ENCODE measurements at places on chromosomes 3 and 15.

DNA sequence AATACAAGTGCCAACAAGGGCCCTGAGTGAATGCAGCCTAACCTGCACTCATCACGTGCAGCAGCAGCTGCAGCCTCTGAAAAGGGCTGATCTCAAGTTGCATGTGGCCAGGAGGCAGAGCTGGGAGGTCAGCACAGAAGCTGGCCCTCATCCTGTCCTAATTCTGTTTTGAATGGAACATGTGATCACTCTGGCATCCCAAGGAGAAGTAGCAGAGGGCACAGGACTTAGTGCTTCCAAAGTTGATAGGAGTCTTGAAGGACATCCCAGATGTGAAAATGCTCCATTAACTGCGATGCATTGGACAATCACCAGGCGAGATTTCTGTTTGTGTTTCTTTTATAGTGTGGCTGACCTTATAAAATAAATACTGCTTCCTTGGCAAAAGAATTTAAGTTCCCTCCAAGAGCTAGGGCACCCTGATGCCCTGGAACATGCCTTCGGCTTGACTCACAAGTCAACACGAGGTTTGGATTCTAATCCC is 31.6 kb upstream of the STAG1 start:
- no peak for DNase-seq

DNA sequence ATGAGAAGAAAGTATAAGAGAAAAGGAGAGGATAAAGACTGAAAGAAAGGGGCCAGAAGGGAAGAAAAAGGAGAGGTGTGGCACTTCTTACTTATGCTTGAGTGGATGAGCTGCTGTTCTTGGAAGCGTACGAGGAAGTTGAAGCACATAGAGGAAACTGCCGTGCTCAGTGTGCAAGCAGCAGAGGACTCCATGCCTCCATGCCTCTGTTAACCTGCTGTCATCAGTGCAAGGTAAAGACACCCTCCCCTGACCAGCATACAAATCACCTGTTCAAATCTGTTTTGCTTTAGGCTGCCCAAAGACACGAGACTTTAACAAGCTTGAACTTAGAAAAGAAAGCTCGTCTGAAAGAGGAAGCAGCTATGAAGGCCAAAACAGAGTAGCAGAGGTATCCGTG is 6.4 kb downstream of the WDR5B start:
- DNase-seq, result no peak

DNA sequence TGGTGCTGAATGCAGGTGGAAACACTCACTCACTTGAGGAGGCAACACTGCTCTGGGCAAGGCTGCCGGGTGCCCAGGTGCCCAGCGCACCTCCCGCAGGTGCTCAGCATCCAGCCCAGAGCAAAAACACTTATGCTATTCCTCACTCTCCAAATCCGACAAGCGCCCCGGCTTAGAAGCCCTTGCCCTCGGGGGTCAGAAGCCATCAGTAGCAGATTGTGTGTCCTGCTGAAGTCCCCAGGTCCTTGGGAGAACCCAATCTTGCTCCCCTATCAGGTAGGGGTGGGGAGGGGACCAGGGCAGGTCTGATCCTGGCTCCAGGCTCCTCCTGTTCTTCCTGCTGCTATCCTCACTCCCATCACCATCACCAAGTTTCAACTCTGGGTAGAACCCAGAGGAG is 46.7 kb downstream of the TLE3 start:
- no peak for DNase-seq

- DNase-seq, result no peak
Observed at GRCh38 chr3:52437326-52438103, 7.4 kb downstream of the SEMA3G start.

DNA sequence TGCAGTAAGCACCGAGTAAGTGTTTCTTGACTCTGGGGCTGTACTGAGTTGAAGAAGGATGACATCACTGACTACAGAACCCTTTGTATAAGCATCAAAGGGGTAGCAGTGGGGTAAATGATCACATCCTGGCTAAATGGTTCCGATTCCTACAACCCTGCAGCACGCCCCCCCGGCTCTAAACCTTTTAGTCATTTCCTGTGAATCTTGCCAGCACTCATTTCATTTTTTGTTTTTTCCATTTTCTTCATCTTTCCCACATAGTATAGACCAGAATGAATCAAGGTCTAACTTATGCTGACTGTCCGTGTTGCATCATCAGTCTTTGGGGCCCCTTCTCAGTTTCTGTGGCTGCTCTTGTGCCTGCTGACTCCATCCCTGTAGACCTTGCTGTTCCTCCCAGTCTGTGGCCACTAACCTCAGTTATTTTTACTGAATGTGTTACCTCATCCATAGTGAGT is 383.1 kb upstream of the TPRG1 start:
- peak; percentile 21 for DNase-seq

DNA sequence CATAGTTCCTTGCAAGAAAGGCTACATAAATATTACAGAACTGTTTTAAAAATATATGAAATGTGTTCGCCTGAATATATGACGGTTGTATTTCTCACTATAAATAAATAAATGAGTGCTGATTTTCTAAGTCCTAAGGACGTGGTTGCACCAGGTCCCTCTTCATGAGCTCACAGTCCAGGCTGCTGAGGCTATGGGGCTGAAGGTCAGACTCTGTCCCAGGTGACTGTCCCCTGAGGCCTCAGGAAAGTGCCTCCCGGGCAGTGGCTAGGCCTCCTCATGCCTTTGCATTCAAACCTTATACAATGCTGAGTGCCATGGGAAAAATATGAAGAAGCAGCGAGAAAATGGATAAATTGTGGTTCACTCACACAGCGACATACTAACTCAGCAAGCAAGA is 43.5 kb upstream of the SSR3 start:
- no peak for DNase-seq

DNA sequence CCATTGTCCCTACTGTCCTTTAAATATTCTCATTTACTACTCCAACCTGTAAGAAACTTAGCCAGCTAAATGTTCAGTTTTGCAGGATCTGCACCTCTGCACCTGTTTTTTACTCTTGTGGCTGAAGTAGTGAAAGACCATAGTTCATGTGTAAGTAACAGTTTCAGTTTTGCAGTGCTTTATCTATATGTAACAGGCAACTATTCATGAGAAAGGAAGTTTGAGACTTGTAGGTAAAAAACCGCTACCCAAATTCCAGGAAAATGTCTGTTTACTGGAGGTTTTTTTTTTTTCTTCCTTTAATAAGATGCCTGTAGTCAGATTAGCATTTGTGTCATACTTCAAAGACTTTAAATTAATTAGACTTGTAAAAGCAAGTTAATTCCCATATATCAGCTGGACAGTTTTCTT is 25.4 kb upstream of the MBNL1 start:
- no peak for DNase-seq

GRCh38 chr3:54949491-54950044 is 21.7 kb upstream of the LRTM1 start:
- DNase-seq, result no peak

GRCh38 chr3:43389388-43390254 is 103.3 kb downstream of the SNRK start:
- peak; percentile 56 for DNase-seq

DNA sequence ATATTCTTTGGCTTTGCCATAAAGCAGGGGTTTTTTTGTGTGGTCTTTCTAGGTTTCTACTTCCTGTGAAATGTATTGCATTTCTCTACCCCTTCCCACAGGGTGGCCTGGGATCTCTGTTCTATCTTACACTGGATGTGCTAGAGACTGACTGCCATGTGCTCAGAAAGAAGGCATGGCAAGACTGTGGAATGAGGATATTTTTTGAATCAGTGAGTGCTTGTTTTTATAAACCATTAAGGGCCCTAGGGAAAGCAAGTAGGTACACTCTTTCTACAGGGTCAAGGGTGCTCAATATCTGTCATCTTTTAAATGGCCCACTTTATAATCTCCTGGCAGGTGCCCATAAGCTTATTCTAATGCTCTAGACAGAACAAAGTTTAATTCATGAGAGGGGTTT is 730 bp downstream of the FETUB start:
- DNase-seq, result no peak

GRCh38 chr3:134235577-134236076 is 15.0 kb downstream of the RYK start:
- no peak for DNase-seq

DNA sequence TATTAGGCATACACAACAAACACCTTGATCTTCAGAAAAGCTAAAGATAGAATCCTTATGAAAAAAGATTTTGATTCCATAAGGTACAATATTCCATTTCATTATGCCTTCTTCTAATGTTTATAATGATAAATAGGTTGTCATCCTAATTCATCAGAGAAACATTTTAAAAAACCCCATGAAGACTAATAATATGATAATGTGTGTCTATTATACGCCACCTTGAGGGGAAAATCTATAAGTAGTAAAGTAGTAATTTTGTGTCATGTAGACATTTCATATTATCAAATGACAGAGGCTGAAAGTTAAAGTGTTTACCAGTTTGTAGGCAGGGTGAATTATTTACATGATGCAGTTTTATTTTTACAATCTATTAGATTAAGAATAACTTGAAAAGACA is 524.3 kb downstream of the GBE1 start:
- no peak for DNase-seq

DNA sequence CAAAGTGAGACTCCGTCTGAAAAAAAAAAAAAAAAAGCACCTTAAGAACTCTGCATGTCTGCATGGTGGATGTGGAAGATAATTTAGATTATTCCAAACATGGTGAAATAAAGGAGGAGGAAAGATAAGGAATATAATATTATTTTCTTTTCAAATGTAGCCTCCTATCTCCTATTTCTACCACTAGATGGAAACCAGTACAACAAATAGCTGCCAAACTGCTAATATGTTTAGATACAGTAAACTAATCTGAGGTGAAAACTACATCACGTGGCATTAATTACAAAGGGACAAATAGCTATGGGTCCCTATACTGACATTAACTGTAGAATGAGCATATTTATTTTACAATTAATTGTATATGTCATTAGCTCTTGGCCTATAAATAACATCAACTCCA is 197.8 kb downstream of the TBC1D5 start:
- no peak for DNase-seq

- no peak for DNase-seq
Observed at GRCh38 chr3:178369811-178370210, 166.4 kb upstream of the KCNMB2 start.

DNA sequence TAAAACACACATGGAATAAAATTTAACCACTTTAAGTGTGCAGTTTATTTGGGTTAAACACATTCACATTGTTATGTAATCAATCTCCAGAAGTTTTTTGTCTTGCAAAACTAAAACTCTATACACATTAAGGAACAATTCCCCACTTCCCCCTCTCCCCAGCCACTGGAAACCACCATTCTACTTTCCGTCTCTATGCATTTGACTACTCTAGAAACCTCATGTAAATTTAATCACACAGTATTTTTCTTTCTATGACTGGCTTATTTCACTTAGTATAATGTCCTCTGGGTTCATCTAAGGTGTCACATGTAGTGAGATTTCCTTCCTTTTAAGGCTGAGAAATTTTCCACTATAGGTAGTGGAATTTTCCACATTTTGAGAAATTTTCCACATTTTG is 568.7 kb upstream of the UBE2E2 start:
- no peak for DNase-seq

GRCh38 chr3:94524102-94524919 is 461.4 kb downstream of the NSUN3 start:
- no peak for DNase-seq

GRCh38 chr3:180414157-180414556 is 187.8 kb upstream of the TTC14 start:
- no peak for DNase-seq

DNA sequence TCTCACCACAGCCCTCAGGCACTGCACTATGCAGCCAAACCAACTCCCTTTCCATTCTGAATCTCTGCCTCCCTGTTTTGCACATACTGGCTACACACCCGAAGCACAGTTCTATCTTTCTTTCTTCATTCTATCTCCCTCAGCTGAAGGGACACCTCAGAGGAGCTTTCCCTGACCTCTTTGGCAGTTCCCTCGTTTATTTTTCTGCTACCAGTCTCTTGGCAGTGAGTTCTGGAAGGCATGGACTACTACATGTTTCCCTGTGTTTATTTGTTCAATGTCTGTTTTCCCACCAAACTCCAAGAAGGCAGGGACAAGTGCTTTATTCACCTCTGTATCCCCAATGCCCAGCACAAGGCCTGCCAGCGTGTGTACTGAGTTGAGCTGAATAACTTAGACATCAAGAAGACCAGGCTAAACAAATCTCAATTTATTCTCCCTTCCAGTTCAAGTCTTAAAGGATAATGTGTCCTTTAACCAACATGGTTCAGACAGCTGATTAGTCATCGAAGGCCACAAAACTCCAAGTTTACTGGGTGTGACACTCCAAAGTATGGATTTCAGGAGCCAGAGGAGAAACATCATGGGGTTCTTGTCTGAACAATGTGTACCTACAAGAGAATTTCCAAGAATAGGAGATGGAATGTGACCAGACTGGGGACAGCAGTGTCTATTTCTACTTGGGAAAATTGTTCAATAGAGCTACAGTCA is 260.1 kb upstream of the CTNNB1 start:
- DNase-seq, result no peak

GRCh38 chr3:73601481-73601880 is 23.3 kb downstream of the PDZRN3 start:
- DNase-seq, result no peak

DNA sequence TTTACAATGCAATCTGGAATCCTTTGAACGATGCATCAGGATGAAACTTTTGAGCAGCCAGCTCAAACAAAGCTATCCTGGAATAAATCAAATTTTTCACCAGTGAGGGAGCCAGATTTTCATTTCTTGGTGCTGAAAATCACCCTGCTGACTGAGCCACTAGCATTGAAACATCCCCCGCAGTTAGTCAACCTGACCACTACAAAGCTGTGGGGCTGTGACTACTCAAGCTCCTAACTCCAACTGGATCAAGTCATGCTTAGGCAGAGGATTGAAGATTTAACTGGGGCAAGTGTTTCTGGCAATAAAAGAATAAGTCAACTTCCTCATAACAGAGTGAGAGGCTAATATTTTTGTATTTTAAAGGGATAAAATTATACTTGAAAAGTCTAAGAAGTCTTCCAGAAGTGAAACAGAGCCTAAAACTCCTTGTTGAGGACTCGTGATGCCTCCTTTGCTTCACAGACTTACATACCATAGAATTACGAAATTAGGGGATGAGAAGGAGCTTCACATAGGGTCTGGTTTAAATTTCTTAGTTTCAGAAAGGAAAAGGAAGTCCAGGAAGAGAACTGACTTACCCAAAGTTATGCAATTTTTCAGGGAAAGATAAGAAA is 177.8 kb downstream of the SERPINI1 start:
- no peak for DNase-seq

GRCh38 chr3:171350364-171350763 is 109.8 kb downstream of the TNIK start:
- DNase-seq, result no peak

- no peak for DNase-seq
Observed at GRCh38 chr3:178421069-178421468, 115.2 kb upstream of the KCNMB2 start.

DNA sequence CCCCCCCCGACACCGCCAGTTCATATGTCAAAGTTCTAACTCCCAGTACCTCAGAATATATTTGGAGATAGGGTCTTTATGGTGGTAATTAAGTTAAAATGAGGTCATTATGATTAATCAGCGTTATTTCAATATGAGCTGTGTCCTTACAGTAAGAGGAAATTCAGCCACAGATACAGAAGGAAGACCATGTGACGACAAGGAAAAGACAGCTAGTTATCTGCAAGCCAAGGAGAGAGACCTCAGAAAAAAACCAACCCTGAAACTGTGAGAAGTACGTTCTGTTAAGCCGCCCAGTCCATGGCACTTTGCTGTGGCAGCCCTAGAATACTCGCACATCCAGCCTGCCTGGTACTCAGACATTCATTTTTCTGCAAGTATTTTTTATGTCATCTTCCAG is 62.3 kb upstream of the ARL8B start:
- DNase-seq, result no peak
